ENCODE measurements at places on chromosomes 11 and 22. TPM values are rescaled to one million over a fixed set of nuclear protein-coding genes. Genes with fewer than 3 reads are reported as not detected.

- no peak for DNase-seq
Observed at GRCh38 chr22:23159291-23159630, 14.0 kb downstream of the RAB36 start.

GRCh38 chr11:71133946-71134345 is 118.4 kb downstream of the SHANK2 start:
- DNase-seq = no peak

EIF3D gene
- total RNA-seq = 197 TPM

GRCh38 chr11:65595131-65595530 is 469 bp downstream of the KCNK7 start:
- DNase-seq = no peak

GRCh38 chr22:41302021-41302767 is 869 bp downstream of the ZC3H7B start:
- no peak for DNase-seq

SAA4 gene
- not detected for total RNA-seq

- DNase-seq = no peak
Observed at GRCh38 chr11:29527391-29527936, 489.4 kb downstream of the KCNA4 start.

OR5P2 gene
- total RNA-seq = not detected

DNA sequence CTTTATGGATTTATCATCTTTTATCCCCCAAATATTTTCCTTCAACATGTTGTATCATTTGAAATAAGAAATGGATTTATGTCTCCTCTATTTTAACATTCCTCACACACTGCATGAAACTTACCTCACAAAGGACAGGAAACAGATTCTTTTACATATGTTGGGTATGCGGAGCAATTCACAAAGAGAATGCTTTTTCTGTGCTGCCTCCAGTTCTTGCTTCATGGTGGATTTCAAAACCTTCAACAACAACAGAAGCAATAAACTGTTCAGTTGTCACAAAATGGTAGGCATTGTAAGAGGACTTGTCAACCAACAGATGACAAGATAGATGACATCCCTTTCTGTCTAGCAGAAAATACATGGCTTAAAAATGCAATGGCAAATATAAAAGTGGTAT is 36.5 kb upstream of the SLC22A24 start:
- DNase-seq = no peak

Measured in Peyer's patch (tissue), 4 donors.